ENCODE measurements at places on chromosomes 16 and 17. TPM values are rescaled to one million over a fixed set of nuclear protein-coding genes. Genes with fewer than 3 reads are reported as not detected.

GRCh38 chr16:27417047-27417671 lies 15.2 kb downstream of the IL21R start:
- no peak for DNase-seq

GRCh38 chr17:79840269-79840988 lies 1.2 kb upstream of the CBX4 start:
- no peak for DNase-seq

- peak; percentile 79 for DNase-seq
Measured at GRCh38 chr17:44110823-44111633, 12.4 kb downstream of the HDAC5 start.

DNA sequence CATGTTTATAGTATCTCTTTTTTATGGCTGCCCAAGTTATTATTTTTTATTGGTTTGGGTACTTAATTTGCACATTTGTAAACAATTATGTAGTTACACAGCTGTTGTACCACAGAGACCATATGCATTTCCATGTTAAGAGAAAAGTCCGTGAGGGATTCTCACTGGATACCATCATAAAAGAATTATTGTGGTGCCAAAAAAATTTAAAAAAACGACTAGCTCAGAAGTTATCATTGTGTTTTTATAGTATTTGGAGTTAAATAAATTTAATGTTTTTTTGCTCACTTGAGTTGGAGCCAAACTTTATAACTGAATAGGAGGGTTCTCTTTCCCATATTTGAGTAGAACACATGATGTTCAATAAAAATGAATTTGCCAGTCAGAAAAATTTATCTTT lies 618.7 kb downstream of the WWOX start:
- no peak for DNase-seq

DNA sequence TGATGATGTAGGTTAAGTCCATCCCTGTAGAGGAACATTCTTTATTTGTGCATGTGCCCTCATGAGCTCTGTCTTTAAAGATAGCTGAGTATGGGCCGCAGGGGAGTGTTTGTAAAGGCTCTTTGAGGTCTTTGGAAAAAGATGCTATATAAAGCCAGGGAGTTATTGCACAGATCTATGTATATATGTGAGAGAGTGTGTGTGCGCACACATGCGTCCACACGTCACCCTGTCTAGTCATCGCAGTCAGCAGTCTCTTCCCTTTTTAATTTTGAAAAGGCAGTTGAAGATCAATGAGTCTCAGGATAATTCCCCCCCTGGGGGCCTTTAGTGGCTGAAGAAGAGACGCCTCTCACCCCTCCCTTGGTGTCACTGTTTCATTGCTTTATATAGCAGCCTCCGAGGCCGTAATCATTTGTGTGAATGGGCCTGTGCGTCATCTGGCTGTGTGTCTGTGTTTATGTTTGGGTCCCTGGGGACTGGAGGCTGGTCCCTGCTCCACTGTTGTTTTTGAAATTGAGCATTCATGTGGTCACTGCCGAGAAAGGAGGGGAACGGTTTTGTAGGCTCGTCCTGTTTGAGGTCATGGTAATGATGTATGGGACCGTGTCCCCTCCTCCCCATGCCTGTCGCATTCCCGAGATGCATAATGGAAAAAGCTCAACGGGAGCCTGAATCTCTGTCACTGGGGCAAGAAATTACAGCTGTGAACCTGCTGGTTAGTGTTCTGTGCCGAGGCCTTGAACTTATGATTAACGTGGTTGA lies 143.9 kb downstream of the SNX29 start:
- no peak for DNase-seq

DNA sequence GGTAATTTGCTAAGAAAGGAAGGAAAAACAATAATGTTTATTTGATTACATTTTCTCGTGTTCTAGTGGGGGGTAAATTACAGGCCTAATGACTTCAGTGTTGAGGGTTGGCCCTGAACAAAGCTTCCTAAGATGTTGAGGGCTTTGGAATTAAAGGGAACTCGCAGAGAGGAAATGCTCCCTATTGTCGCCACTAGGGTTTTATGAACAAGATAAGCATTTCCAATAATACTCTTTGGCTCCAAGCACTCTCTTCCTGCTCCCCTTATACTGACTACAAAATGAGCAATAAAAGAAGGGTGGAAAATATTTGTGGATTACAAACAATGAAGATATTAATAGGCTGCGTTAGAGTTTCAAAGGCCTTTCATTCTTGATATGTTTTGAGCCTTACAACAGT lies 363.6 kb downstream of the HS3ST3B1 start:
- no peak for DNase-seq

DNA sequence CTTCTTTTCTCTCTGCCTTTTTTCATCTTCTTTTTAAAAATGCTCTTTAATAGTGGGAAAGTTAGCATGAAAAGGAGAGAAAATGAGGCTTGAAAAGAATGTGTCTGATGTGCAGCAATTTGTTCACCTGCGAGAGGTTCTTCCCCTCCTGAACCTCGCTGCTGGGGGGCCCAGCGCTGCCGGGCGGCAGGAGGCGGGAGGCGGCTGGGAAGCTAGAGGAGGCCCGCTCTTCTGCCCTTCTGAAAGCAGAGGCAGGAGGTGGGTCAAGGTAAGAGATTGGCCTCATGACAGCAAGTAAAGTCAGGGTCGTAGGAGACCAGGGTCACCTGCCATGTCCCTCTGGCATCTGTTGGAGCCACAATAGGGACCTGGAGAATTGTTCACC lies 78.6 kb upstream of the TNRC6C start:
- DNase-seq = no peak

Gene POLR2A
- 52.3 TPM for total RNA-seq

DNA sequence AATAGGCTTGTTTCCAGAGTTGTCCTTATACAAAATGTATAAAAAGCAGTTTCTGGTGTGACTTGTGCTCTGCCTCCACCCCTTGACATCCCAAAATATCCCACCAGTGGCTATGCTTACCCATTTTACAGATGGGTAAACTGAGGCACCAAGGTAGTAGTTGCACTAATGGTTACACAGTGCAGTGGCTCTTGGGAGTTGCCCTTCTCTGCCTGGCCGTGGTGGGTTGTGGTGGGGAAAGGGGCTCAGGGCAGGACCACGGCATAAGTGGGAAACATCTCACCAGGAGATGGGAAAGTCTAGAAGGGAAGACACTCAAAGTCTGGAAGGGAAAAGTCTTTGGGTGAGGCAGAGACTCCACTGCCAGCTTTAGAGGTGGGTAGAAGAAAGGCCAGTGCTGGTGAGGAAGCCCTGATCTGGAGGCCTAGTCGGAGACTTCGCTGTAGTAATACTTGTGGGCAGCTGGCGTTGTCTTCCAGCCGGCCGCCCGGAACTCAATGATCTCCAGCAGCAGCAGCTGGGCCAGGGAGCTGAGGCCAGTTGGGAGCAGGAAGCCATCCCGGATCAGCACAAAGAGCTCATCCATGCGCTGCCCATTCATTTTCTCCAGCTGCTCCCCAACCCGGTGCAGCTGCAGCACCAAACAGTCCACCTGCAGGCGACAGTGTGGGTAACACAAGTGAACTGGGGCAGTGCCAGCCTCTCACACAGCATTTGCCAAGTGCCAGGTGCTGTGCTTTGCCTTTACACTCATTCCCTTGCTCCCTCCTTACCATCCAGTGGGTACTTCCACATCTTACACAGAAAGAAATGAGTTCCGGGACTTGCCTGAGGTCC lies 4.5 kb downstream of the MIF4GD start:
- DNase-seq = no peak

Gene PKMYT1
- total RNA-seq = 2.5 TPM

- no peak for DNase-seq
Measured at GRCh38 chr17:63786971-63787711, 13.2 kb downstream of the DDX42 start.

Gene NPIPB12
- 57.6 TPM for total RNA-seq

DNA sequence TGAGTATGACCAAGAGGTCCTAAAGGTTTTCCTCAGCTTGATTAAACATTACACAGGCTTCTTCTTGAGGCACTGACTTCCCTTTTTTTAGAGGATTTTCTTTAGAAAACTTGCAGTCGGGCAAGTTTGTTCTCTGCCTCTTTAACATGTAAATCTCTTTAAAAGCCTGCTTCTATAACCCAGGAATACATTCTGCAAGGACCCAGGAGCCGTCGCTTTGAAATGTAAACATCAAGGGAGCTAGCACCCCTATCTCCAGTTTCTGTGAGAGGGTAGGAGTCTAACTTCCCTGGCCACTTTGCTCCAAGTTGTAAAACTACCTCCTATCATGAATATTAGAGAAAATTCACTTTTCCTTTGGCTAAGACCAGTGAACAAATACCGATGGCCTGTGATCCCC lies 201.5 kb upstream of the CPHXL start:
- no peak for DNase-seq

DNA sequence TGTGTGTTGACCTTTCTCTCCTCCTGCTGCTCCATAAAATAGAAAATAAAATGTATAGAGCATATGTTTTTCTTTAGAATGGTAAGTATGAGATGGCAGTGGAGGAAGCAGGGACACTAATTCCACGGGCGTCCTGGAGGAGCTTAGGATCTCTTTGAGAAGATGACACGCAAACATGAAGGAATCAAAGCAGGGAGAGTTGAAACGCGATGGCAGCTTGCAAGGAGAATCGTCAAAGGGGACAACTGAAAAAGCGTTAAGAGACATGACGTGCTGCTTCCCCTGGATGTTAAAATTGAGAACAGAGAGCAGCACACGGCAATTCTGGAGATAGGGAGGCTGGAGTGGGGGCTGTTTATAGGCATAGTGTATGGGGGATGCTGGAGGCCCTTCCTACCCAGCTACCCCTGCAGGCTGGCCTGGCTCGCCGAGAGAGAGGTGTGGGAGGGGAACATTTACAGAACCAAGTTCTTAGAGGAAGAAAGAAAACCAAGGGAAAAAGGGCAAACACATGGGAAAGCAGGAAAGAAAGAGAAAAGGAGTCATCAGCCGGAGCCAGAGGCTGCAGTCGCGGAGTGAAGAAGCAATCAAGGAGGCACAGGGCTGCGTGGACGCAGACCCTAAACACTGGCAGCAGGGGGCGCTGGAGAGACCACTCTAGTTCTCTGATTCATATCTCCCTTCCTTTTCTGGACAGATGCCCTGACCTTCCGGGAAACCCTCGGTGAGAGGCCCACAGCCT lies 55.8 kb downstream of the MYH13 start:
- DNase-seq = no peak

Gene P4HB
- total RNA-seq = 262 TPM

Gene WFIKKN1
- total RNA-seq = 0.37 TPM

DNA sequence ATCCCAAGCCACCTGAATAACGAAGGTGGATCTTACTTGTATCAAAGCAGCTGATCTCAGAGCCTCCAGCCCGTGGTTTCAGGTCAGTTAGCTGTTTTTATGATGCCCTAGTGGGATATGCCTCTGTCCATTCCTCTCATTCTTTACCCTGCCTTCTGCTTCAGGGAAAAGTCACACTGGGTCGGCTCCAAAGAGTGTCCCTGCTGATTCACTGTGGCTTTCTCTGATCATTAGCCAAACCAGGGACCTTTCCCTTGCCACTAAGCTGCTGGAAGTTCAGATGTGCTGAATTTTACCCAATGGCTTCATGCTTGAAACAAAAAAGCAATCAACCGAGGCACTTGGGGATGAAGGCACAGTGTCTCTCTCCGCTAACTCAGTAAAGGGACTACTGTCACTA lies 170.2 kb upstream of the SALL1 start:
- DNase-seq = no peak

DNA sequence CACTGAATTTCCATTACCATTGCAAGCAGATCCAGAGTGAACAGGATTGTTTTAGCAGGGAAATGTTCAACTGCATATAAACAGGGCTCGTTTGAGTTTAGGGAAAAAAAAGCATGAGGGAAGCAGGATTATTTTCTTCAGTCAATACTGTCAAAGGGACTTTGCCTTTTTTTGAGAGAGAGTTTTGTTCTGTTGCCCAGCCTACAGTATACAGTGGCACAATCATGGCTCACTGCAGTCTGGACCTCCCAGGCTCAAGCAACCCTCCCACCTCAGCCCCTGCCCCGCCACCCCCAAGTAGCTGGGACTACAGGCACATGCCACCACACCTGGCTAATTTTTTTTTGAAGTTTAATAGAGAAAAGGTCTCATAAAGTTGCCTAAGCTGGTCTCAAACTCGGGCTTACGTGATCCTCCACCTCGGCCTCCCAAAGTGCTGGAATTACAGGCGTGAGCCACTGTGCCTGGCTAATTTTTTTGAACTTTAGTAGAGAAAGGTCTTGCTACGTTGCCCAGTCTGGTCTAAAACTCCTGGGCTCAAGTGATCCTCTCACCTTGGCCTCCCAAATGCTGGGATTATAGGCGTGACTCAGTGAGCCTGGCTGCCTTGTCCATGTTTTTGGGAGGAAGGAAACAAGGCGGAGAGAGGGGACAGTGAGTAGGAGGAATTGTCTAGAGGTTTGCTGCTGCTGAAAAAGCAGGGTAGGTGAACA lies 14.8 kb downstream of the PKD1L3 start:
- DNase-seq = no peak

Gene TMEM88
- total RNA-seq = 8.1 TPM

DNA sequence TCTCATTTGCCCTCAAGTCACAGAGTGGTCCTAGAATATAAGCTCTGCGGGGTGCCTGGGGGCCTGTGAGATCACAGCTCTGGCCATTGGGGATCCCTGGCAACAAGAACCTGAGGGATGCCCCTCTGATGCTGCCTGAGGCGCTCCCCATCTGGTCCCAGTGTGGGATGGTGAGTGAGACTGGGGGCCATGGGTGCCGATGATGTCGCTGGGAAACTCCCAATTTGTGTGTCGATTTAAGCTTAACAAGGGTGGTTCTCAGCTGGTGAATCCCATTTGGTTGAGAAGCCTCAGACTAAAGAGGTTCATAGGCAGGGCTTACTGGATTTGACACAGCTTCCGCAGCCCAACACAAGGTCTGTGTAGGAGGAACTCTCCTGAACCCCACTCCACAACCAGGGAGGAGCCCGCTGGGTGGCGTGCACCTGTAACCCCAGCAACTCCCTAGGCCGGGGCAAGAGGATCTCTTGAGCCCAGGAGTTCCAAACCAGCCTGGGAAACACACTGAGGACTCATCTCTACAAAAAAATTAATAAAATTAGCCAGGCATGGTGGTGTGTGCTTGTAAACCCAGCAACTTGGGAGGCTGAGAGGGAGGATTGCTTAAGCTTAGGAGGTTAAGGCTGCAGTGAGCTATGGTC lies 63.7 kb upstream of the SIAH1 start:
- DNase-seq = no peak

Gene SEPTIN1
- total RNA-seq = 0.37 TPM

- DNase-seq = no peak
Measured at GRCh38 chr17:10136258-10136981, 62.0 kb downstream of the GAS7 start.

All from urinary bladder (tissue), 4 donors.